ENCODE measurements at places on chromosomes 11 and 22.

DNA sequence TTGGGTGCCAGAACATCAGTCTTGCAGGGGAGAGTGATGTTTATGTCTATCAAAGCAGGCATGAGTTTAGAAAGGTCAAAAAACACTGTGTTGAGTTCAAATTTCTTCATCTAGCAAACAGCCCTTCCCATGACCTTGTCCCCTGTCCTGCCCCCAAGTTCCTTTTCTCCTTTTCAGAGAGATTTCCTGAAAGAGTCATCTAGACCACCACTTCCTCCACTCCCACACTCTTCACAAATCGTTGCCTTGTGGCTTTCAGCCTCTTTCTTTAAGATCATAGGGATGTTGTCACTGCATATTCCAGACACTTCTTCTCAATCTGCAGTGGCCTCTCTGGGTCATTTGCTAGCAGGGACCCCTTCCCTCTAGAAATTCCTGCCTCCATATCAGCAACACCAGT is 290.5 kb downstream of the TENM4 start:
- no peak for DNase-seq

GRCh38 chr11:88482871-88483301 is 145.3 kb upstream of the CTSC start:
- no peak for DNase-seq

- DNase-seq: no peak
Observed at GRCh38 chr11:126361400-126361799, 5.9 kb downstream of the ST3GAL4 start.

GRCh38 chr22:36731916-36732315 is 28.4 kb upstream of the CACNG2 start:
- no peak for DNase-seq

DNA sequence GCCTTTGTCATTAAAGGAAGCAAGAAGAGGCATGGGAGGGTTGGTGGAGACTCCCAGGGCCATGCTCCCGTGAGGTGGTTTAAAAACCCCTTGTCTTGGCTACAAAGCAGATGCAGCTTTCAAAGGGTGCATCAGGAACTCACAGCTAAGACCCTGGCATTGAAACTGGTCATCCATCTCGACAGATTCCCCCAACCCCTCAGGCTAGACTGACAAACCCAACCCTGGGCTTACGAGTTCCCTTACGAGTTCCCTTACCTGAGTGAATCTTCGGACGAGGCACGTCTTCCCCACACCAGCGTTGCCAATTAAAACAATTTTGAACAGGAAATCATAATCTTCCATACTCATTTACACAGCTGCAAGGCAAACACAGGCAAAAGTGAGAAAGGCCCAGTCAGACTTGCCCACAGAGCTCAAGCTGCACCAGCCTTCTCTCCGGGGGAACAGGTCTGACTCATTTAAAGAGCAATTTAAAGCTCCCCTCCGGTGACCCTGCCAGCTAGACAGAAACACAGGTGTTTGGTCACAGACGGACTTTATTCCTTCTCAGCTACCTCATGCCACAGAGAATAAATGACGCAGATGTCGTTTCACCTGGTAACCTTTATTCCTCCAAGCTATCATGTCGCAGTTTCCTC is 74.6 kb downstream of the RAB30 start:
- no peak for DNase-seq

DNA sequence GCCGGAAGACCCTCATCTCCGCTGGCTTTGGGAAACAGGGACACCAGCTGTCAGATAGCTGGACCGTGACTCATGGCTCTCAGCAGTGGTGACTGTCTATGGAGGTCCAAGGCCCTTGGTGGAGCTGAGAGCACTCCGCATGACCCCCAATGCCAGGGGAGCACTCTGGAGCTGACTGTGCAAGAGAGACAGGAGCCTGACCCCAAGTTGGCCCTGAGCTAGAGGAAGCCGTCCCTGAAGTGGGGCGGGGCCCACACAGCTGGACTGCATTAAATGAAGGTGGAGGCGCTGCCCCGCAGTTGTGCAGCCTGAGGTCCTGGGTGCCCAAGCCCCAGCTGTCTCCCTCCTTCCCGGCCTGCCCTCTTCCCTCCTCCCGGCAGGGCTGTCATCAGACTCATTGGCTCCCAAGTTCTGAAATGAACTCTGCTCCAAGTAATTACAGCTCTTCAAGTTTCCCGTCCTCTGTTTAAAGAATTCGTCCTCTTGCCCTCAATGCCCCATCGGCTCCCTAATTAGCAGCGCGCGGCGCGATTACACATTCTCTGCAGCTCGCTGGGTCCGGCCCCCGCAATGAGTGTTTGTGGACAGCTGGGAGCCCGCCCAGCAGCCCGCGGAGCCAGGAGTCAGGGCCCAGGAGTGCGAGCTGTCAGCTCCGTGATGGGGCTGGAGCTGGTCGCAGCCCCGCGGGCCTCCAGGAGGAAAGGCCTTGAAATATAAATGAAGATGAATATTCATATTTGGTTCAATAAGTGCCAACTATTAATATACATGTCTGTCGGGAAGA is 93.2 kb upstream of the LMO1 start:
- no peak for DNase-seq

DNA sequence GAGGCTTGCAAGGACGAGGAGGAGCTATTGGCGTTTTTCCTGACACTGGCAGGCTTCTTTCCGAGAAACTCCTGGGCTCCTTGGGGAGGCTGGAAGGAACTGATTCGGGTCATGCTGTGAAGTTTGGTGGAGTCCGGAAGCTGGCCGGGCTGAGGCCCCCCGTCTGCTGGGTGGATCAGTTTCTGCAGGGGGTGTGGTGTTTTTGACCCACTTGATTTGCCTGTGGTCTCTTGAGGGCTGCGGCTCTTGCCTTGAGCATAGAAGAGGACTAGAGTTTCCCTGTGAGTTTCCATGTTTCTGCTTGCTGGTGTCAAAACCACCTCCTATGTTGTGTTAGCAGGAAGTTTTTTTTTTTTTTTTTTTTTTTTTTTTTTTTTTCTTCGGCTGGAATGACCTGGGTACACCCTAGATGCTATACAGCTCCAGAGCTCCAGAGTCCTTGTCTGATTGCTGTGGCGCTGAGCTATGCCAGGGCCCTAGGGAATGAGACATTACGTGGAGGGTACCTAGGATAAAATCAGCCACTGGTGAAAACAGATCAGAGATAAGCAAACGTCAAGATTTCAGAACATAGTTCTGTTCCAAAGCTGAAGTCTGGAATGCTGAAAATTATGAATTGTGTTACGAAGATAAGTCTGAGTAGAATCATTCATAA is 728 bp downstream of the TBC1D22A start:
- DNase-seq: no peak

- no peak for DNase-seq
Observed at GRCh38 chr11:65590240-65590738, 5.3 kb downstream of the KCNK7 start.

- no peak for DNase-seq
Observed at GRCh38 chr11:76141901-76142588, 64.3 kb downstream of the WNT11 start.

- DNase-seq: no peak
Observed at GRCh38 chr11:71481101-71481960, 28.3 kb downstream of the NADSYN1 start.

DNA sequence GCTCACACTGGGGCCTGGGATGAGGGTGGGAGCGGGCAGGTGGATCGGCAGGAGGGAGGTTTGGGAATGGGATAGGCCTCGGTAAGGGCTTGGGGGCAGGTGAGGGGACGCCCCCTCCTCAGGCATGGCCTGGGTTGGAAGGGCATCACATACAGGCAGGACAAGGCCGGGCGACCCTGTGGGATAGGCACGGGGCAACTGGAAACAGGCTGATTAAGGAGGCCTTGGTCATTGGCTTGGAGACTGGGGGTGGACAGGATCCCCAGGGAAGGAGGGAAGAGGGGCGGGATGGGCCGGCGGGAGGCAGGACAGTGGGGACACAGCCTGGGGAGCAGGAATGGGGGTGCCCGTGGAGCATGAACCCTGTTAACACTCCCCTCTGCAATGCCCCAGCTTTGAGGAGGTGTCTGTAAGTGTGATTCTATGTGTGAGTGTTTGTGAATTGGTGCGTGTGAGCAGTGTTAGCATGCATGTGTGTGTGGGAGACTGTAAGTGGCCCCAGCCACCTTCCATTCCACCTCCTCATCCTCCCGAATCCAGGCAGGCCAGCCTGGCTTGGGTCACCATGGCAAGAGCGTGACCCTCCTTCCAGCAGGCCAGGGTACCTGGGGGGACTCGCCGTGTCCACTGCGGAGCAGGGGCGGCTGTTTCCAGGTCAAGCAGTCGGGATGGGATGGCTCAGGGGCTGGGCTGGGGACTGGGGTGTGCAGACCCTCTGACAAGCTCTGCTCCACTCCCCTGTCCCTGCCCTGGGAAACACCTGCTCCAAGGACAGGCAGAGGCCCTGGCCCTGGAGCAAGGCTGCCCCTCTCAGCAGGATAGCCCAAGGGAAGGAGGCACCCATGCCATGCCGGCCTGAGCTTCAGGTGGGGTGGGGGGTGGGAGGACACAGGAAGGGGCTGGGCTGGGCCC is 3.4 kb upstream of the PIM3 start:
- no peak for DNase-seq
